ENCODE measurements at places on chromosomes 12 and 14.

- peak; percentile 80 for DNase-seq
Observed at GRCh38 chr12:49200919-49201594, 12.2 kb upstream of the TUBA1A start.

DNA sequence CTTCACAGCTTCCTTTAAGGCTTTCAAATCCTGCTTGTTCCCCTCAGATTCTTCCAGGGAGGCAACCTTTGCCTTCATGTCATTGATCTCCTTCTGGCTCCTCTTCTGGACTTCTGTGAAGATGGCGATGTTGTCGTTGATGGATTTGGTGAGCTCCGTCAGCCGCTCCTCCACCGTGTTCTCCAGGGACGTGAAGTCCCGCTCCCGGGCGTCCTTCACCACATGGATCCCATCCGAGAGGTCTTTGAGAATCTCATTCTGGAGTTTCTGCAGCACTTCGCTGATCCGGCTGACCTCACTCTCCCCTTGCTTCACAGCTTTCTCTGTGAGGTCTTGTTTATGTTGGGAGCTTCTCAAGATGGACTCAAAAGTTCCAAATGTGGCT is 7.9 kb downstream of the CKAP4 start:
- DNase-seq: no peak

- no peak for DNase-seq
Observed at GRCh38 chr14:22448905-22449599, 140.0 kb downstream of the DAD1 start.

DNA sequence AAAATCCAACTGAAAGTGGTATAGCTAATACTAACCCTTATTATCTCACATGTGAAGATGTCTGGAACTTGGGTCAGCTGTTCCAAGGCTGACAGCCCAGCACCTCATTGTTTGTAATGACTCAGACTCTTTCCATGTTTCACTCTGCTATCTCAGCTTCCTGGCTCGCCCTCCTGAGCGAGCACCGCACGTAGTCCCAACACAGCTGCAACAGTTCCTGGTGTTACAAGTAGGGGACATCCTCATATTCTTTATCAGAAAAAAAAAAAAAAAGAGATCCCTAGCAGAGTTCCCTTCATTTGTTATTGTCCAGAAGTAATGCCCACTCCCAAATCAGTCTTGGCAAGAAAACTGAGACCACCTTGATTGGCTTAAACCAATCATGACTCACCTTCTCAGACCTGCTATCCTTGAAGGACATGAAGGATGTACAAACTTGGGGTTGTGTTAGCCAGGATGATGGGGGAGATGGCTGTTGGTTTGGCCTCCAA is 92.5 kb downstream of the ADCK1 start:
- no peak for DNase-seq

All from NCI-H510A treated with DMSO at 0.1 percent for 48 hours (cell line).